CD4-positive, CD25-positive, alpha-beta regulatory T cell (primary cell): ENCODE measurements at places on chromosomes 12 and 14.
A peak's percentile ranks its signal among the peaks of the same experiment; 100 is the strongest.

DNA sequence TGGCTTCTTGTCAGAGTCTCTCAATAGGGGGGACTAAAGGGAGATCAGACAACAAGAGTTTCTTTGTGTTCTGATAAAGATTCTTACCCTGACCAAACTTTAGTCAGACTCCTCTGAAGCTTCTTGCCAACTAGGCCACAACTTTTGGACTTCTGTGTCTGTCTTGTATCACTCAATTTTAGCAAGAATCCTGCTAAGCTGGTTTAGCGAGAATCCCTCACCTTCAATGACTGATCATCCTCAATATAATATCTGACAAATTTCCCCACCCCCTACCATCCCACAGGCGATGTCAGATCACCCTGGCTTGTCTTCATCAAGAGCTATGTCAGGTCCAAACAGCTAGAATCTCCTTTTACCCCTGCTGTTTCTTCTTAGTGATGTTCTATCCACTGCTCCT, 215.2 kb downstream of the RASSF9 start:
- DNase-seq = no peak

- no peak for DNase-seq
These were observed 13.2 kb upstream of the SERPINA3 start for GRCh38 chr14:94598816-94599655.

GRCh38 chr14:56207626-56208292, 89.5 kb downstream of the PELI2 start:
- no peak for DNase-seq

GRCh38 chr12:6605421-6606330, 1.5 kb downstream of the CHD4 start:
- DNase-seq = peak; percentile 52

DNA sequence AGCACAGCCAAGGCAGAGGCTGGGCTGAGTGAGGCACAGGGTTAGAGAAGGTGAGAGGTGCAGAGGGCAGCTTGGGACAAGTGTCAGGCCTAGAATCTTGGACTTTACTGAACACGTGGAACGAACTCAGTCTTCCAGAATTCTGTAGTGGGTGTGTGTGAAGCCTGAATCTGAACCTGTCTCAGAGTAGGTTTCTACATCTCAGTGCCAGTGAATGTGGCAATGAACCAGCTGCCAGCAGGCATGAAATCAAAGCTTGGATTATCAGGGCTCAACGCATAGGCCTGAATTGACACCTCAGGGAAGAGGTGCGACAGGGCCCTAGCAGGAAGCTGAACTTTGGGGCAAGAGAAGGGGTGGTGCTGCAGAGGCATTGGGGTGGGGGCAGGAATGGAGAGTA, 104.6 kb downstream of the SAMD4A start:
- no peak for DNase-seq

GRCh38 chr12:80860206-80860605, 77.5 kb downstream of the LIN7A start:
- no peak for DNase-seq

GRCh38 chr14:92649934-92650545, 98.4 kb downstream of the LGMN start:
- no peak for DNase-seq

DNA sequence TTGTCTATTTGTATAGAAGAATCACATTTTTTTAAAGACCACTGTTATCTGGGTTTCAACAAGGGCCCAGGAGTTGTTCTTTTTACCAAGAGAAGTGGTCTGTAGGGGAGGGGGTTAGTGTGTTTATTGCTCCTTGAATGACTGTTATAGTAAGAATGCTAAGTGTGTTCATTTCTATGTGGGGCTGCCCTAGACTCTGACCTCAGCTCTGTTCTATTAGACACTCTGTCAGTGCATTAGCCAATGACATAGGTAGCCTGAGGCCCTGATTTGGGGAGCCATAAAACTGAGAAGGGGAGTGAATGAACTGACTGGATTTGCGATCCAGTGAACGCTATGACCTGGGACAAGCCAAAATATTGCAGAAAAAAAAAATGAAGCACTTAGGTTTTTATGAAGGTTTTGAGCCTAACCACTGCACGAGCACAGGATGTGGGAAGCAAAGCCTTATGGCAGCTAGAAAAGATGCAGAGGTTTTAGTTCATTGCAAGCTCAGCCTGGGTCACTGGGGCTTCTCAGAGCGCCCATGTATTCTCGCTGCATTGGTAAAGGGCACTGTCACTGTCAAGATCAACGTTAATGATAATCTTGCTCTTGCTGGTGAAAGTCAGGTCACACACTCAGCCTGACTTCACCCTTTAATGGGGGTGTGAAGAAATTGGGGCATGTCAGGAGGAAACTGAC, 63.8 kb downstream of the PRKCH start:
- DNase-seq = peak; percentile 88

DNA sequence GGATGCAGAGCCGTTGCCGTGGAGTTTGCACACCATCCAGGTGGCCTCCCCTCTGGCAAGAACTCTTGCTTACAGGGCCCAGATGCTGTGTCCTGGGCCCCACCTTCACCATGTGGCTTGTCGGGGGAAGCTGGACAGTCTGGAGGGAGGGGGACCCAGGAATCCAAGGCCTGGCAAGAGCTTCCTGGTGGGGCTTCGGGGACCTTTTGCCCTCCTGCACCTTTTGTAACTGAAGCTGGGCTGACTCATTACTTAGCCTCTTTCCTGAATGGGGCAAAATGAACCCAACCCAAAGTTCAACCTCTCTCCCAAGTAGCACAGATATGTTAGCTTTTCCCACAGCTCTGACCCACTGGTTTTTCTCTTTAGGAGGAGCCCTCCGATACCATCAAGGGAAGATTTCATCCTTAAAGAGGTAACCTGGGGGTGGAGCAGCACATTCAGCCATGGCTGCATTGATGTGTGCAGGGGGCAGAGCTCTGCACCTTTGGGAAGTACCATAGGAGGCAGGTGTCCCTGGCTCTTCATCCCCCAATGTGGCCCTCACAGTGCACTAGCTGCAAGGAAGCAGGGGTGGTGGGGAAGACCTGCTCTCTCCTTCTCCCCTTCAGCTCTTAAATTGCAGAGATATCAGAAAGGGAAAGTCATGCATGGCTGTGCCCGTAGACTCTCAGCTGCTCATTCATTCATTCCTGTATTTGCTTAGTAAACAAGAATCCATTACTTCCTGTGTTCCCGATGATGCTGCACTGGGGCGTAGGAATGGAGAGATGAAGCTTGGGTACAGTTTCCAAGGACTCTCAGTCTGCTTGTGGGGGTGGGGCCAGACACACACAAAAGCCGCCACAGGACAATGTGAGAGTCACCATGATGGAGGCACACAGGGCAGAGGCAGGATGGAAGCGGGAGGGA, 13.0 kb downstream of the MVK start:
- DNase-seq = no peak

GRCh38 chr12:53200107-53200457, 7.0 kb downstream of the ITGB7 start:
- DNase-seq = no peak

GRCh38 chr12:1791104-1791841, 29.1 kb upstream of the LRTM2 start:
- DNase-seq = peak; percentile 74

DNA sequence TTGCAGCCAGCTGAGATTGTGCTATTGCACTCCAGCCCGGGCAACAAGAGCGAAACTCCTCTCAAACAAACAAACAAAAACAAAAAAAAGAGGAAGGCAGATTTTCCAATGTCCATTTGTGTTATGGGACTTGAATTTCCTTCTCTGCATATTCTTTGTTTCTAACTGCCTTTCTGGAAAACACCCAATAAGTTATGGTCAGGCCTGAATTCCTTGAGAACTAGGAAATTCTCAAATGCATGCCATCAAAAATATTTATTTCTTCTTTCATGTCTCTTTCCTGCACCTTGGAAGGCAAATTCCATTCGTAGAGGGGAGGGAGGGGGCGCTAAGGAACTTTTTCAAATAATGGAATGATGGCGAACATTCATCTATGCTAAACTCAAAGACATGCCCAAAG, 117.6 kb upstream of the TMCC3 start:
- DNase-seq = no peak

DNA sequence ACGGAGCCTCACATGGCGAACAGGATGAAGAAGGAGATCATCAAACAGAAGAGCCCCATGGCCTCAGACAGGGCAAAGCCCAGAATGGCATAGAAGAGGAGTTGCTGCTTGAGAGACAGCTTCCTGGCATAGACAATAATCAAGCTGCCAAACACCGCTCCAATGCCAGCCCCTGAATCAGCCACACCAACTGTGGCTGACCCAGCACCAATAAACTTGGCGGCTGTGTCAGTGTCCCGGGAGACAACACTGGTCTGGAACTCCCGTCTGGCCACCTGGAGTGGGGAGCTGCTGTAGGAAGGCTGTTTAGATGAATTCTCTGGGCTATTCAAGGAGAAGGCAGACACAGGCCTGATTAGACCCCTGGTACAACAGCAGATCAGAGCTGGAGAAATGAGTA, 100.1 kb downstream of the HEATR5A start:
- DNase-seq = no peak

GRCh38 chr12:109309381-109310246, 530 bp upstream of the FOXN4 start:
- no peak for DNase-seq

GRCh38 chr14:95577870-95578269, 43.0 kb downstream of the GLRX5 start:
- DNase-seq = no peak

DNA sequence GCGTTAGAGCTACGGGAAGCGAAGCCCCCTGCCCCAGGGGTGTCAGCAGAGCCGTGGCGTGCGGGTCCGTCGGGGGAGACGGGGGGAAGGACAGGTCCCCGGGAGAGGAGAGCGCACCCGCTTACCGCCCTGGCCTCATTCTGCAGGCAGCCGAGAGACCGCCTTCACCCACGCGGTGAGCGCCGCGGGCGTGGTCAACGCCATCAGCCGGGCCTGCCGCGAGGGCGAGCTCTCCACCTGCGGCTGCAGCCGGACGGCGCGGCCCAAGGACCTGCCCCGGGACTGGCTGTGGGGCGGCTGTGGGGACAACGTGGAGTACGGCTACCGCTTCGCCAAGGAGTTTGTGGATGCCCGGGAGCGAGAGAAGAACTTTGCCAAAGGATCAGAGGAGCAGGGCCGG, 10.5 kb downstream of the WNT5B start:
- DNase-seq = no peak

DNA sequence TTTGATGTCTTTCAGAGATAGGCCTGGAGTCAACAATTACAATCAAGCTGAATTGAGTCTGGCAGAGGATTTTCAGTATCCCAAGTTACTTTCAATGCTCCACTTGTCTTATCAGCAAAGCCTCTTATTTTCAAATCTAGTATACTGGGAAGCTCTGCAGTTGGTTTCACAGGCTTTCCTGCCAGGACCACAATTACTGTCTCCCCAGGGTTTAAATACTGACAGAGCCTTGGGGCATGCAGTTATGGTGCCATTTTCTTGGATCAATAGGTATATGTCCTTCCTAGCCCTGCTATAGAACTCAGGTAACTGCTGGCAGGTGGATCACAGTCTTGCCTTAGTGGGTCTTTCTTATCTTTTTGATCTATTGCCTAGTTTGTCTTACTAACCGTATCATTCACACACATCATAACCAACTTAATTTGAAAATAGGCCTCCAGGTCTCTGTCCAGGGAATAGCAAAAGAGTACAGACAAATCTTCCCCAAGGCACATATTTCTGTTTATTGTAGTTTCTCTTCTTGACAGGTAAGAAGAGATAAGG, 22.4 kb upstream of the RNU6-8 start:
- DNase-seq = no peak

DNA sequence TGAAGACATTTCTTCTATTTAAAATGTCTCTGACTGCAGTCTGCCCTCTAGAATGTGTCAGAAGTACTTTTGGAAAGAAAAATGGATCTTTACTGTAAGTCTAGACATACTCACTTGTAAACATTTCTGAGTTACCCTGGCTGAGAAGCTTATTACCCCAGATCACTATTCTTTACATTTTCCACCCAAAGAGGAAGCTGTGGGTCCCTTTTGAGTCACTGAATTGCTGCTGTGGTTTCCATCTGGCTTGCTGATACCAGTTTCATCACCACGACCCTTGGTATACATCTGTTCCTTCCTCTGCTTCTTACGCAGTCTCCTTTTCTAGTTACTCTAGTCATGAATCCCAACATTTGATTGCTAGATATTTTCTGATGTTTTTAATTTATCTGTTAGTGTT, 20.2 kb upstream of the CLEC4D start:
- no peak for DNase-seq

DNA sequence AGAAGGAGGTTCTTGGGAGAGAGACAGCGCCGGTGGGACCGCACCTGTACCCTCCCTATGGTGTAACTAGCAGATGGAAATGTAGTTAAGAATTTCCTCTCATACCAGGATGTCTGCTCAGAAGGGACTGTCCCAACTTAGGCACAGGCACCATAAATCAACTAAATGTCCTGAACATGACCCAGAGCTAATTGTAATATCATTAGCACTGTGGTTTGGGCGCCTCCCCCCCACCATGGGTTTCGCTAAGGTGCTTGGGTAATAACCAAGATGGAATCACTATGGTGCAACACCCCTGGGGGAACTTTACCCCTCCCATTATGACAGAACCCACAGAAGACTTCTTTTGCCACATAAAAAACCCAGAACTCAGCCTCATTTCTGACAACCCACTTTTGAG, 15.9 kb downstream of the ZNF641 start:
- DNase-seq = no peak

DNA sequence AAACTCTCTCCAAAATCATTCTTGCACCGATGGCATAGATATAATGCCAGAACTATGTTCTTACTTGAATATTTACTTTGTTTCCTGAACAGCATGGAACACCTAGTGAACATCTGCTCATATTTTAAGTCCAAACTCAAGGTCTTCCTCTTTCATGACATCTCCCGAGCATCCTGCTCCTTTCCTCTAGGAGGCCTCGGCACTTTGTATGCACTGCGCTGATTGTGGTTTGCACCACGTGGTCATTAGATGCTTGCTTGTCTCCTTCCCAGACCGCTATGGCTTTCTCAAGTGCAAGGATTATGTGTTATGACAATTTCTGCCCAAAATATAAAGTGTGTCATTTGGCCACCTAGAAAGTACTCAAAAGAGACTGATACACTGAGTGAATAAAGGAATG, 912.0 kb downstream of the GALC start:
- DNase-seq = no peak

GRCh38 chr12:25130741-25131188, 64.2 kb downstream of the DNAI7 start:
- DNase-seq = peak; percentile 39

DNA sequence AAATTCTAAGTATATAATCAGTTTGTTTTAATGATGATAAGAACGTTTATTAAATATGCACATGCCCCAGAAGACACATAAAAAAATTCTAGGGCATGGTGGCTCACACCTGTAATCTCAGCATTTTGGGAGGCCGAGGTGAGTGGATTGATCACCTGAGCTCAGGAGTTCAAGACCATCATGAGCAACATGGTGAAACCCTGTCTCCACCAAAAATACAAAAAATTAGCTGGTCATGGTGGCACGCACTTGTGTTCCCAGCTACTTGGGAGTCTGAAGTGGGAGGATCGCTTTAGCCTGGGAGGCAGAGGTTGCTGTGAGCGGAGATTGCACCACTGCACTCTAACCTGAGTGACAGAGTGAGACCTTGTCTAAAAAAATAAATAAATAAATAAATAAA, 4.0 kb downstream of the CD69 start:
- no peak for DNase-seq

DNA sequence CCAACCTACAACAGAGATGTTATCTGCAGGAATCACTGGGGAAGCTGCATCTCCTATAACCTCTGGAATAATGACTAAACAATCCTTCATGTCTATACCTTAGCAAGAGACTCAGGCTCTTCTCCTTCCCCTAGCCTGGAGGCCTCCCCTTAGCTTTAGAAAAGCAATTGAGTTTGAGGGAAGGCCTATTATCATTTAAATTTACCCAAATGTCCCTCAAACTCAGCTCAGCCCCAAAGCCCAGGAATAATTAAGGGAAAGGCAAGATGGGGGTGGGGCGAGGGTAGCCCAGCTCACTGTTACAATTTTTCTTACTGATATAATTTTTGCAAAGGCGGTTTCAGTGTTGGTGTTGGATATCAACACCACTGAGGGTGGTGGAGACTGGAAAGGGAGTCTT, 151.4 kb upstream of the EEA1 start:
- no peak for DNase-seq
